Right kidney (tissue), 9 donors: ENCODE measurements at places on chromosomes 11 and 22.
A peak's percentile ranks its signal among the peaks of the same experiment; 100 is the strongest.

DNA sequence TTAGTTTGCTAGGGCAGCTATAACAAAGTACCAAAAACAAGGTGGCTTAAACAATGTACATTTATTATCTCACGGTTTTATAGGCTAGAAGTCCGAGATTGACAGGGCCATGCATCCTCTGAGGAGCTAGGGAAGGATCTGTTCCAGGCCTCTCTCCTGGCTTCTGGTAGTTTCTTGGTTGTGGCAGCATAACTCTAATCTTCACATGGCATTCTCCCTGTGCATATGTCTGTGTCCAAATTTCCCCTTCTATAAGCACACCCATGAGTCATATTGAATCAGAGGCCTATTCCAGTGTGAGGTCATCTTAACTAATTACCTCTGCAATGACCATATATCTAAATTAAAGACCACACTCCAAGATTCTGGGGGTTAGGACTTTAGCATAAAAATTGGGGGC lies 31.3 kb upstream of the MMP13 start:
- DNase-seq, result no peak

GRCh38 chr11:82811369-82811768 lies 77.7 kb upstream of the FAM181B start:
- no peak for DNase-seq

DNA sequence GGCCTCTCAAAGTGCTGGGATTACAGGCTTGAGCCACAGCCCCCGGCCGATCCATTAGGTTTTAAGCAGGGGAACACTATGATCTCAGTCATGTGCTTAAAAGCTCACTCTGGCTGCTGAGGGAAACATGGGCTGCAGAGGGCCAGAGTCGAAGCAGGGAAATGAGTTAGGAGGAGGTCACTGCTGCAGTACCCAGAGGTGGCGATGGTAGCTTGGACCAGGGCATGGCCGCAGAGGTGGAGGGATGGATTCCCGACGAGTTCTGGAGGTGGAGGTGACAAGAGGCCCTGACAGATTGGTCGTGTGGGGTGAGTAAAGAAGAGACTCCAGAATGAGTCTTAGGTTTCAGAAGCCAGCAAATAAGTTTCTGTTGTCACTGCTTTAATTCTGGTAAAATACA lies 54.4 kb upstream of the INCENP start:
- DNase-seq, result no peak

GRCh38 chr11:35748644-35749043 lies 86.1 kb downstream of the TRIM44 start:
- DNase-seq, result no peak

DNA sequence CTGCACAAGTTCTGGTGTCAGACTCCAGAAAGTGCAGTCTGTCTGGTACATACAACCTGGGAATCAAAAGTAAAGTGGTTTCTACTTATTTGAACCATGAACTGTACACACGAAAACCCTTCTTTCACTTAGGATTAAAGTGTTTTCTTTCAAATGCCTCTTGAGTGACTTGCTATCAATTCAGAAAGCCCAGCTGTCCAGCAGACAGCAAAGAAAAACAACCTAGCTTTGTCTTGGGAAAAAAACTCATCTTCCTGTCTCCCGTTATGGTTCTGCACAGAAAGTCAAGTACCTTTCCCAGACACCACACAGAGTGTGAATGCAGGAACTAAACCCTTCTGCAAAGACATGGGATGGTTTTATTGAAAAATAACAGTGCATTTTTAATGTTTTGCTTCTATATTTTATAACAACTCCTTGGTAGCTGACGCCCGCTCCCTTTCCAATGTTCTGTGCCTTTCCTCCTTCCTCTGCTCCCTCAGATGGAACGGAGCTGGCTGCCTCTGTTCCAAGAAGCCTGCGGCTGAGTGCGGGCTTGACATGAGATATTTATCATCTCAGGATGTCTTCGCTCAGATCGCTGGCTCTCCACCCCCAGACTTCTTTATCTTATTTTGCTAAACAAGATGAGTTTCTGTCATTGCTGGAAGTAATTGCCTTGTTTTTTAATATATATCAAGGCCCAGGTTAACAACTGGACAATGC lies 322.3 kb upstream of the B3GAT1 start:
- DNase-seq, result no peak

DNA sequence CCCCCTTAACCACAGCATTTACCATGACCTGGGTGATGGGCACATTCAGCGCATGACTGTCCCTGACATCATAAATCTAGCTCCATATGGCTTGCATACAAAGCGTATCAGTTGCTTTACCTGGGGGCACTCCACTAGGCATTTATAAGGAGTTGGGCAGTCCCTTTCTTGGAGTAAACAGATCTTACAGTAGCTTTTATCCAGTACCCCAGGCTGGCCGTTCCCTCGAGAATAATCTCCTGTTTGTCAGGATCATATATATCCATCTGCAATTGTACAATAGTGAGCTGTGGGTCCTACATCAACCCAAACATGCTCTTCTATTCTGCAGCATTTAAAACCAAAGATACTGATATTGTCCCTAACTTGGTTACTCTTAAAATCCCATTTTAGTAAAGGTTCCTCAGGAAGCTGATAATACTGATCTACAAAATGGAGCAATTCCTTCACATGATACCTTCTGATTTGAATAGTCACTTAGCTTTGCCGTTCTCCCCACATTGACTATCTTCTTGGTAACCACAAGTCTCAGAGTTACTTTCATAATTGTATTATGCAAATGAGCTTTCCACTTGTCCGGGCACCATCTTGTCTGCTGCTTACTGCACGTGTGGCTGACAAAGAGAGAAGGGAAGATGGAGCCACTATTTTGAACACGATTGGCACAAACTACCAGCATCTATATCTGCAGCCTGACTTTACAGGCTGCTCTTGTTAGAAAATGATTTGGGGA lies 205.0 kb downstream of the CWF19L2 start:
- no peak for DNase-seq

GRCh38 chr11:63951779-63952536 lies 13.2 kb downstream of the NAA40 start:
- no peak for DNase-seq

- DNase-seq, result no peak
These were observed 1260.9 kb downstream of the BRD1 start for GRCh38 chr22:48566741-48567140.

DNA sequence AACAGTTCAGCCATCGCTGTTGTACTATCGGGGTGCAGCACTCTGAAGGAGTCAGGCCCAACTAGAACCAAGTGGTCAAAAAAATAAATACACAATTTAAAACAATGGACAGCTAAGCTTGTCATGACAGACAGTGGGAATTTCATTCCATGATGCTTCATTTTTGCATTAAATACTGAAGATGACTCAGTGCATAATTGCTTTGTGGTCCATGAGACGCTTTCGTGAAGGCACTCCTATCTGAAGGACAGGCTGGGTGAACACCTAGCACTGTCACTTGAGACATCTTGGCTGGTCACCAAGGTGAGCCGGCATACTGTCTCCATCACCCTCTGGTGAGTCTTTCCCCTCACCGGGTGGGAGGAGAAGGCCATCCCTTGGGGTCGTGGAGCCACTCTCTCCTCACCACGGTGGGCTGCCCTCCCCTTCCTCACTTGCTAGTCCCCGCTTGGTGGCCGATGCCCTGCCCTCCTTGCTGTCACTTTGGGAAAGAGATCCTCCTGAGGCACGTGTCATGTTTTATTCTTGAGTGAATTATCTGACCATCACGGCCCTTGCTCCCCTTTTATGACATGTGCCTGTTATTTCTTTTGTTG lies 4.9 kb upstream of the TESMIN start:
- no peak for DNase-seq

- no peak for DNase-seq
These were observed 99.7 kb upstream of the KCNA4 start for GRCh38 chr11:30116512-30116911.

GRCh38 chr22:17842386-17842785 lies 68.1 kb upstream of the BID start:
- no peak for DNase-seq

DNA sequence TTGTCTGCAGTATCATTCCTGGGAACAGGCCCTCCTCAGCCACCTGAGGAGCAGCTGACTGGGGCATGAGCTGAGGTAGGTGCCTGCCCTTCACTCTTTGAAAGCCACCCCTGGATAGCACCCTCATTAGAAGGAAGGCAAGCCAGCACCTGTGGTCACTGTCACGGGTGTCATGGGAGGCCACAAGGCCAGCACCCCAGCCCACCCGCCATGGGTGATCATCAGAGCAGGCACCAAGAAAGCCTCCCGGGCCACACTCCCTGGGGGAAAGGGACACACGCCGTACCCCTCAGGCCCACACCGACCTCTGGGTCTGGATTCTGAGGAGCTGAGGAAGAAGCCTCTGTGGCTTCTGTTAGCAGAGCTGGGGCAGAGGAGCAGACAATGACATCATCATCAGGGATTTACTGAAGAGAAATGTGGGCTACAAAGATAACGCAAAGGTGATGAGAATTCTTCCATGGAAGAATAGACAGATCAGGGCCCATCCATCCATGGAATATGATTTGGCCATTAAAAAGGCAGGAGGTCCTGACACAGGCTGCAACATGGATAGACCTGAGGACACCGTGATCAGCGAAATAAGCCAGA lies 16.7 kb upstream of the NAP1L4 start:
- no peak for DNase-seq

DNA sequence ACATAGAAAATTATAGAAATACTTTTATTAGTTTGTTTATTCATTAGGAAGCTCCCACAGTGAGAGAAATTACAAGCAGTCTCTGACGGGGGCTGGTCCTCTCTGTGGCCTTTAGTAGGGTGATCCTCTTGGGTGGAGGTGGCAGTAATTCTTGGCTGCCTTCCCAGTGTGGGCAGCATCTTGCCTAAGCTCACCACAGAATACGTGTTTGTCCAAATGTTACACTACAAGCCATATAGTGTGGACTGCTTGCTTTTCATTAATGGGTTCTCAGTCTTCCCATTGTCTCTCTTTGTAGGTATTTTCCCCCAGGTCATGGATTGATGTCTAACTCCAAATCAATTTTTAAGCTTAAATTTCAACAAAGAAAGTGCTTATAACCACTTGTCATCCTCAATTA lies 43.3 kb downstream of the ENDOD1 start:
- no peak for DNase-seq

DNA sequence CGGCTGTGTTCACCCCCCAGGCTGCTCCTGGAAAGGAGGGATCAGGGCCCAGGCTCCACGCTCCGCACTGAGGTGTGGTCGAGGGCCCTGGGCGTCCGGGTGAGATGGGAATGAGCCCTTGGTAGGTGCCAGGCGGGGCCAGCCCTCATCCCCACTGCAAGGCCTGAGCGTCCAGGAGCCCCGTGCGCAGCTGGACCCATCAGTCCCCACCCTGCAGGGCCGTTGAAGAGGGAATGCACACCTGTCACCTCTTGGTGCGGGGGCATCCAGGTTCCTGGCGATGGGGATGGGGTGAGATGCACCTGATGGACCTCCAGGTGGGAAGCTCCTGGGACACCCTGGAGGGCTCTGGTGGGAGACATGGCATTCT lies 72.2 kb downstream of the KCNQ1 start:
- DNase-seq, result no peak

GRCh38 chr11:101456812-101457211 lies 127.0 kb downstream of the TRPC6 start:
- DNase-seq, result no peak

DNA sequence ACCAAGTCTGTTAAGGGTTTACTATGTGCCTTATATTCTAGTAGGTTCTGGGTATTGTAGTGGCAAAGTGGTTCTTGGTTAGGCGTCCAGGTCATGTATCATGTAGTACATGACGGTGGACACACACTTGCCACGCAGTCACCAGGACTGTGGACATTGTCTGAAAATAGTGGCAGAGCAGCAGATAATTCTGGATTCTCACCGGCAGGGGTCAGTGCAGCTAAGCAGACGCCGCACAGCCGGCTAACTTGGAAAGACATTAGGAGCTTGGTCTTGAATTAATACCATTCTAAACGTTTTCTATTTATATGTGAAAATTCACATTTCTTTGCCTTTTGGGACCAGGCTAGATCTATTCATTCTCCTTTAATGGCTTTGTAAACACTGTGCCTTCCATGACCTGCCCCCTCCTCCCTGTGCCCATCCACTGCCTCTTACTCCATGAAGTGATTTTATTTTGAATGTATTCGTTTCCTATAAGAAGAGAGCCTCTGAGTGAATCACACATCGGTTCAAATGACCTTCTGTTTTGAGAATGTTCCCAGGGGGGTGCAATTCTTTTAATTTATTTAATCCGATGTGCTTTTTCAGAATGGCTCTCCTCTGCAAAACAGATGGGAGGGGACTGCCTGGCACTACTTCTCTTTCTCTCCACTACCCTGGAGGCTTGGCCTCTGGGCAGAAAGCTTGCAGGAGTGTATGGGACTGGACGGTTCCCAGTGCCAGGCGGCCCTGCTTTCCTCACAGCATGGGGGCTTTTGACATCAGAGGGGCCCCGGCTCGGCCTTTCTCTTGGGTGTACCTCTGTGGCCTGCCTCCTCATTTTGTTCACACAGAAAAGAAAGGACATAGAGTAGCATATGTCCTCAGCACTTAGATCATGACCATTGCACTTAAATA lies 378.0 kb downstream of the NTM start:
- DNase-seq, result peak; percentile 54

DNA sequence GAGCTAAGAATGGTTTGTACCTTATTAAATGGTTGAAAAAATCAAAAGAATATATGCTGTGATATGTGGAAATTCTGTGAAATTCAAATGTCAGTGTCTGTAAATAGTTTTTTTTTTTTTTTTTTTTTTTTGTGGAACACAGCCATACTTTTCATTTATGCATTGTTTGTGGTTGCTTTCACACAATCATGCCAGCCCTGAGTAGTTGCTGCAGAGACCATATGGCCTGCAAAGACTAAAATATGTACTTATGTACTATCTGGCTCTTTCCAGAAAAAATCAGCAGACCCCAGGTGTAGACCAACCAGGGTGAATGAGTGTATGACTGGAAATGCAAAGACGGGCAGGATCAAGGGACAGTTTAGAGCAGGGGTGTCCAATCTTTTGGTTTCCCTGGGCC lies 98.3 kb downstream of the PTPRJ start:
- DNase-seq, result no peak

- DNase-seq, result no peak
These were observed 32.2 kb upstream of the SHANK2 start for GRCh38 chr11:71284525-71285092.

GRCh38 chr11:93100211-93100610 lies 97.6 kb downstream of the SLC36A4 start:
- no peak for DNase-seq

- no peak for DNase-seq
These were observed 120.2 kb downstream of the NECTIN1 start for GRCh38 chr11:119608781-119609180.

DNA sequence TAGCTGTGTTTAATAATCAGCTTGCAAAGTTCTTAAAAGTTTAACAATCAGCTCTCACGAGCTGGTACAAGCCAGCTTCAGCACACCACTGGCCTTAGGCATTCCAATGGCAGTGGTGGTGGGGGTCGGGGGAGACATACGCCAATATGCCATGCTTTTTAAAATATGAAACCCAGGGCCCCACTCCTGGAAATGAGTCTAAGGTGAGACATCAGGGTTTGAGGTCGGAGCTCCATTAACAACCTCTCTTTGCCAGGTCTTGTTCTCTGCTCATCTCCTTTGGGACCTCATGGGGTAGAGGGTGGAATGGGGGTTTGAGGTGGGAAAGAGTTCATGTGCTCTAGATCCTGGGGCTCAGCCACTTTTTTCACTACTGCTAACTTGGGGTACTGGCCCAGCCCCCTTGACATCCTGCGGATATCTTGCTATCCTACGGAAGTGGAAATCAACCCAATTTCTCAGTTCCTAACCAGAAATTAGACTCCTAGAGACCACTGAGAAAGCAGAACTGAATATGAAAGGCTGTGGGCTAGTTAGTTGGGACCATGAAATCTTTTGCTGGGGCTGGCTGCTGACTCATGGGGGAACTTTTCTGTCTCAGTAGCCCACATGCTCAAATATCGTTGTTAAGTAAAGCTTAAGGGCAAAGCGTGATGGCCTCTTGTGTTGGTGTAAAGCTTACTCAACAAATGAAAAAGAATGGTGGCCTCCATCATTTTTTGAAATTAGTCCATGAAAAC lies 90.1 kb downstream of the PDHX start:
- DNase-seq, result no peak
